ENCODE measurements at places on chromosomes 4 and X. TPM values are rescaled to one million over a fixed set of nuclear protein-coding genes. Genes with fewer than 3 reads are reported as not detected.

S100P gene
- total RNA-seq: not detected

- DNase-seq: no peak
These were observed 2521.4 kb downstream of the ARAP2 start for GRCh38 chr4:33722800-33723516.

MAGEB1 gene
- total RNA-seq: not detected

GRCh38 chr4:153072661-153073060, 131.6 kb upstream of the TRIM2 start:
- no peak for DNase-seq

DNA sequence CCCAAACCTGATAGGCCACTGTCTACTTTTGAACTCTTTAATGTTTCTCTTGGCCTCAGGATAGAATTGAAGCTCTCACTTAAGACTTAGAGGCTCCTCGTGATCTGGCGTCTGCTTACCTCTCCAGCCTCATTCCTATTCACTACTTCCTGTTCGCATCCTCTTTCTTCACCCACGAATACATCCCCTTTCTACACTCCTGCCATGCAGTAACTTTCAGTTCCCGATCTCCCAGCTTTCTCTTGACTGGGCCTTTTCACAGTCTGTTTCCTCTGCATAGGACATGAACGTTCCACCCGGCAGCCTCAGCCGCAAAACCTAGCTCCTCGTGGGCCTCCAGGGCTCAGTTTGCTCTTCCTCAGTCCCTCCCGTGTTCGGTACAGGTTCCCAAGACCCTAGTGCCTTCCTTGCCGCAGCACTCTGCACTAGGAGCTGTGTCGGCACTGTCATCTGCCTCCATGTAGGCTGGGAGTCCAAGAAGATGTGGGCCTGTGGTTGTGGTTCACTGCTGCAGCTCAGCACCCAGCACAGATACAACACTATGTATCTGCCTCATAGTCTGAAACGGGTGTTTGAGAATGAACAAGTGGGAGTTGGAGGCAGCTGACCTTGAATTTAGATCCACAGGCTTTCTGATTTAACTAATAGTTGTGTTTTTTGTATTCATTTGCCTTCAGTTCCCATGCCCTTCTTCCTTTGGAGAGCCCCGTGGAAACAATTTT, 15.8 kb downstream of the RPL39 start:
- DNase-seq: no peak

DNA sequence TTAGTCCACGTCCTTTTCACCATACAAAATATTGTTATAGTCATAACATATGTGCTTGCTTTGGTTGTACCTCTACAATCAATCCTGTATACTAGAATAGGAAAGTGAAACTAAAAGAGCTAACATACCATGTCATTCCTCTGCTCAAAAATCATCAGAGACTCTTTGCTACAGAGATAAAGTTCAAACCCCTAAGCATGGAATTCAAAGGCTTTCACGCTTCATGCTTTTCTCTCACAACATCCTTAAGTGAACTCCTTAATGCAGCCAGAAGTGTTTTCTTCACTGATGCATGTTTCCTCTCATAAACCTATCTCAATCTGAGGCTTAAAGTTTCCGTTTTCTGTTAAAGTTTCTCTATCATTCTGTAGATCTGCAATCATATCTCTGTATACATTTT, 744.6 kb upstream of the IGFBP7 start:
- no peak for DNase-seq

DNA sequence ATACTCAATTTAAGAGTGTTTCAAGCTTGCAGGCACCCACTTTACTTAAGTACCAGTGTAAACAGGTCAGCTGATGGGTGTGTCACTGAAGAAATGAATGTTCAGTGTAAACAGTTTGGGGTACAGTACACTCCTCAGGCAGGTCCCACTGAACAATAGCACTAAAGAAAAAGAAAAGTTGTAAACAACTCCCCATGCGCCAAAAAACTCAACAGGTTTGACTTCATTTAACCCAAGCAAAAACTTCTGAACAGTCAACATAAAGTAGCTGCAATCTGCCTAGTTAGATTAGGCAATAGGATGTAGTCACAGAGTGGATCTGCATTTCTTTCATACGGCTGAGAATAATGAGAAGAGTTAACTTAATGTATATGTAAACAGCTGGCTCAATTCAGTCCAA, 93.2 kb downstream of the FAM13A start:
- peak; percentile 31 for DNase-seq

GRCh38 chrX:69808375-69808774, 192.5 kb downstream of the EDA start:
- DNase-seq: no peak

UGT2B17 gene
- total RNA-seq: not detected

TKTL2 gene
- not detected for total RNA-seq

GRCh38 chrX:10158279-10159144, 1.7 kb downstream of the CLCN4 start:
- DNase-seq: peak; percentile 37

DNA sequence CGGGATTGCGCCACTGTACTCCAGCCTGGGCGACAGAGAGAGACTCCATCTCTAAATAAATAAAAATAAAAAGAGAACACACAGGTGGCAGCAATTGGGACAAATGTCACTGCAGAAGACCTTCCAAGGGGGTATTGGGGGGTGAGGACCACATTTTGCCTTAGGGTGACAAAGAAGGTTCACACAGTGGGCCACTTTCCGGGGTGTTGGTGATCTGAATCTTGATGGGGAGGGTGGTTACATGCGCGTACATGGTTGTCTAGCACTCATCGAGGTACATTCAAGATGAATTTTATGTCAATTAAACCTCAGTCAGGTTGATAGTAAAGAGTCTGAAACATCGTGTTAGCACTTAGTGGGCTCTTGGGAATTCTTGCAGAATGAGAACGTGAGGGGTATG, 20.5 kb upstream of the TMSB4X start:
- DNase-seq: no peak

DNA sequence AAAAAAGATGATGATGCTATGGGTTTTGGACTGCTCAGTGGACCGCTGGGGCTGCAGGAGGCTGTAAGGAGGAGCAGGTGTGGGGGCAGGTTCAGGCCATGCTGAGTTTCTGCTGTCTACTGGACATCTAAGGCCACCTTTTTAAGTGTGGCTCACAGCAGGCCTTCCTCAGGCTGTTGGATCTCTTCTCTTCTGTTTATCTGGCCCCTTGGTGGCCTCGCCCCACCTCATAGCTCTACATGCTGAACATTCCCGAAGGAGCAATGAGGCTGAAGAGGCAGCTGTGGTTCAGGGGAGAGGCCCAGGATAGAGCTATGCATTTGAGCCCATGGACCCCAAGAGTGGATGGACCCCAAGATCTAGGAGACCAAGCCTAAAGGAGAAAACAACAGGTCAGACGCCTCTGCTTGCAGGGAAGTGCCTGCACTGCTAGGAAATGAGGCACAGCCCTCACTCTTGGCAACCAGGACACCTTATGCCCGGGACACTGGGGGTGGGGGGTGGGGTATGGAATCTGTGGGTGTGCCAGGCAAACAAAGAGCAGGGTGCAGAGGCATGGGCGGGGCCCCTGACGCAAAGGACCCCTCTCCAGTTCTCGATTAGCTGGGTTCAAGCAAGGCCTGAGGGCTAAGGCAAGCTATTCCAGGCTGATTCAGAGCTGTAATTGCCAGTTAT, 168.9 kb downstream of the BCOR start:
- no peak for DNase-seq

PPP1R2C gene
- total RNA-seq: not detected

- DNase-seq: peak; percentile 81
These were observed at the start of gene NFKB1 for GRCh38 chr4:102500696-102501446. NFKB1 (plus strand) TSS chr4:102501359; CDS start chr4:102525519, 24,160 bp downstream.
